ENCODE measurements at places on chromosomes 12 and 14.

GRCh38 chr14:69682621-69683263 is 71.3 kb downstream of the SUSD6 start:
- DNase-seq: no peak

- no peak for DNase-seq
Observed at GRCh38 chr14:56874375-56874774, 64.1 kb upstream of the OTX2 start.

GRCh38 chr14:50045039-50045711 is 71.2 kb downstream of the VCPKMT start:
- DNase-seq: peak; percentile 89

GRCh38 chr14:33642080-33642479 is 308.8 kb downstream of the EGLN3 start:
- DNase-seq: no peak

DNA sequence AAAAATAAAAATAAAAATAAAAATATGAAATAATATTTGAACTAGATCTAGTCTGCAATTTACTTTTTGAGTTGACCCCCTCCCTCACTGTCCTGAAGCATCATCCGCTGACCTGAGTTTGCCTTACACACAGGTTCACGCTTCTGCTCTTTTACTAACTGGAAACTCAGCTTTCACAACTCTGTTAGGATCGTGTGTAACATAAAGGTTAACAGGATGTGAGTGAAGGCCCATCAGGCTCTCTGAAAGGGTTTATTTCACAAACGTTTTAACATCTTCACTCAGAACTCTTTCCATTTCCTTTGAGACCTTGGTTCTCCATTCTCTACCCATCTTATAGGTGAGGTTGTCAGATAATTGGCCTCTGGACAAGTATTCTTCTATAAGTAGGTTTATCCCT is 191.4 kb downstream of the FOXN3 start:
- DNase-seq: no peak

DNA sequence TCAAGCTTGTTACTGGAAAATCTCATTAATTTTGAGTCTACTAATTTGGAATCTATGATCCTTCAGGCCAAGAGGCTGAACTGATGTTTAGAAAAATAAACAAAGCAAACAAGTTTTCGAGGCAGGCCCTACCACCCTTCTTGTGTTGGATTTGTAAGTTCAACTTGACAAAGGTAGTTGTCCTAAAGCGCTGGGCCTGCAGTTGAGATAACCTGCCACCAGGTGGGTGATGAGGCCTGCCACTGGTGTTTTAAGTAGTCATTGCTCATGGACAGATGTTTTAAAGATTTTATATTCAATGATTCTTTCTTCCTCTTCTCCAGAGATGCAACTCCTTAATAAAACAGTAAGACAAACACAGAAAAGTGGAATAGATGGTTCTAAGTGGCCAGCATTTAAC is 19.4 kb downstream of the ACVRL1 start:
- peak; percentile 35 for DNase-seq

DNA sequence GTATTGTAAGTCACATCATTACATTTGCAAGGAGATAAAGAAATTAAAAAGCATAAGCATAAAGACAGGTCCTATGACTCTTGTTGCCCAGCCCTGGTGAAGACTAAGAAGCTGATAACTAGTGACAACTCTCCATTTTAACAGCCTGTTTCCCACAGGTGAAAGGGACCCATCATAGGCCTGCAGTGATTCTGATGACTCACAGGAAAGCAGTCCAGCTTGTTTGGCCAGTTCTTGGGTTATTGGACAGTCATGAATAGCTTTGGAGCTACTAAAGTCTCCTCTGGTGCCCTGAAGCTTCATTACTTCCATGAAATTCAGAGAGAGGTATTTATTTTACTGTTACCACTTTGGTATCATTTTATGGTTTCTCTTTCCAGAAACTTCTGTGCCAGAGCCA is 55.5 kb upstream of the DYRK2 start:
- no peak for DNase-seq

DNA sequence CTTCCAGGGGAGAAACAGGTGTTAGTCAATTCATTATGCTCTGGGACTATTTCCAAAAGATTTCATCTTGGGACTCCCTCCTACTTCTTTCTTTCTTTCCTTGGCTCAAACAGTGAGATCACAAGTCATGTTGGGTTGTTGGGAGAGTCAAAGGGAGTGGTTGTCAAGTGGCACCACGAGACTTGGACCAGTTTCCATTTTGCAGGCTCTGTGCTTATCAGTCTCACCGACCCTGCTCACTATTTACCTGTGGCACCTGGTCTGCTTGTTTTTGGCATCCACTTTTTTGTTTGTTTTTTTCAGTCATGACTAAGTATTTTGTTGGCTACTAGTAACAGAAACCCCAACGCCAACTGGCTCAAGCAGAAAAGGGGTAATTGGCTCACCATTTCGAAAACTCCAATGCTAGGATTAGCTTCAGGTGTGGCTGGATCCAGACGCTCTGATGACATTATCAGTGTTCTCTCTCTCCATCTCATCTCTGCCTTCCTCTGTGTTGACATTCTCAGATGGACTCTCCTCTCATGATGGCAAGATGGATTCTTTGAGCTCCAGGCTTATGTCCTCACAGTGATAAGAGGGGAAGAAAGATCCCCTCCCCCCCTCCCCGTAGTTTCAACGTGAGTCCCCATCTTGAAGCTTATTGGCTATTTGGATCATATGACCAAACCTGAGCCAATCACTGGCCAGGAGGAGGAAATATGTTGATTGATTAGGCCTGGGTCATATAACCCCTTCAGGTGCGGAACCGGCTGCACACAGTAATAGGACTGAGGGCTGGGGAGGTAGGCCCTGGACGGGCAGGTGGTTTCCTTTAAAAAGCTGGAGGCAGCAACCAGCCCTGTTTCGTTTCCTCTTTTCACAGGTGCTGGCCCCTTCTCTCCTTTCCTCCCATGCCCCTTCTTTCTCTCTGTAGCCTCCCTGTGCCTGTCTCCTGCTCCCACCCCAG is 84.2 kb downstream of the AACS start:
- DNase-seq: no peak

DNA sequence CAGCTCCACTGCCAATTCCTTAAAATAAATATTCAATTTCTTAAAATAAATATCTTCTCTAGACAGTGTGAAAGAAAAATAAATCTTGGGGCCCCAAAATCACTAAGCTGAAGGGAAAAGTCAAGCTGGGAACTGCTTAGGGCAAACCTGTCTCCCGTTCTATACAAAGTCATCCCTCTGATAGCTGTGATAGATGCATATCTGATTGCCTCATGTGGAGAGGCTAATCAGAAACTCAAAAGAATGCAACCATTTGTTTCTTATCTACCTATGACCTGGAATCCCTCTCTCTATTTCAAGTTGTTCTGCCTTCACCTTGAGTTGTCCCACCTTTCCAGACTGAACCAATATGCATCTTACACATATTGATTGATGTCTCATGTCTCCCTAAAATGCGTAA is 889.8 kb downstream of the TRHDE start:
- DNase-seq: no peak

GRCh38 chr12:110343736-110344555 is 59.6 kb downstream of the ANAPC7 start:
- no peak for DNase-seq

DNA sequence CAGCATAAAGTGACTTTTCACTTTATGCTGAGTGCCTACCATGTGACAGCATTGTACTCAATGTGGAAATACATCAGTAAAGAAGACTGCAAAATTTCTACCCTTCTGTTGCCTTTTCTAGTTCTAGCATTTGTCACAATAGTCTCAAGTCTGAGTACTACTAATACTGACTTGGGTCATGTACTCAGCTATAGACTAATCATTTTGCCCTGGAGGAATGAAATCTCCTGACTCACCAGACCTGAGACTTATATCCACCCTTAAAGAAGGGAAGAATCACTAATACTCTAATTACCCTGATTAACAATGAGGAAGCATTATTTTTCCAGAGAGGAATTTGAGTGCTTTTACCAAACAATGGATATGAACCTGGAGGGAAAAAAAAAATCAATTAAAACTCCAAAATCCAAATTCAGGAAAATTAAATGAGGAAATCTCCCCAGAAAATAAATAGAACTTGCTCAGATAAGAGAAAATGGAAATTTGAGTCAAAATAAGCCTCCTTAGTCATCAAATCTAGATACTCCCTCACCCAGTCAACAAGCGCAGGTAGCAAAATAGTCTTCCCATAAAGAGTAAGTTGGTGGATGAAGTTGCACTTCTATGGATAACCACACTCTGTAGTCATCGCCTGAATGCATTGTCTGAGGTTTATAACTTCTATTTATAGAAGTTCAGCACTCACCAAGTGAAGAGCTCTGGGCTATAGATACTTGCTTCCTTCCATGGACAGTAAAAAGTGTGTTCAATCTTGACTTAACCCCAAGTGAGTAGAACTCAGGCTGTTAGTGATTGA is 386.6 kb downstream of the SYT1 start:
- DNase-seq: no peak

- DNase-seq: no peak
Observed at GRCh38 chr14:68879841-68880575, 87.1 kb upstream of the ZFP36L1 start.

DNA sequence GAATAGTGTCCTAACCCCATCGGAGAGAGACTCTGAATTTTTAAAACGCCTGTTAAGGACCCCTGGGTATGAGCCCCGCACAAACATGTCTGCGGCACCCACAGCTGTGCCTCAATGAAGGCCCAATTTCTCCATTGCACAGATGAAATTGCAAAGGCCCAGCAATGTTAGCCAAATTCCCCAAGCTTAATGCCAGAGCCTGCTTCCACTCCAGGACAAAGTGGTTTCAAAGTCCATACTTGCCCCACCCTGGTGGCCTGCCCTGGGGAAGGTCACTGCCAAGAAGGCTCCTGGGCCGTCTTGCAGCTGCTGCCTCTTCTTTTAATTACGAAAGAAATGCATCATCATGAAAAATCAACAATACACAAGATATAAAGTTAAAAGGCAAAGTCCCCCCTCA is 1179.7 kb downstream of the VRK1 start:
- no peak for DNase-seq

DNA sequence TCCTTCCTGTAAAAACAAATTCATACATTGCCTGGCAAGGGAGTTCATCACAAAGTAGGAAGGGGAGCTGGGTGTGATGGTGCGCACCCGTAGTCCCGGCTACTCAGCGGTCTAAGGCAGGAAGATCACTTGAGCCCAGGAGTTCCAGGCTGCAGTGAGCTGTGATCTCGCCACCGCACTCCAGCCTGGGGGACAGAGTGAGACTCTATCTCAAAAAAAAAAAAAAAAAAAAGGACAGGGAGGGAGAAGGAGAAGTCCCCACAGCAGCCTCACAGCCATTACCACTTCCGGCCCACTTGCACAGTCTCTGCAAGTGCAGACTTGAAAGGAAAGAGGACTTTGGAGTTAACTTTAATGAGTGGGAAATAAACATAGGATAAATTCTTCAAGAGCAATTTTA is 121.0 kb downstream of the FBXL14 start:
- DNase-seq: peak; percentile 65

GRCh38 chr12:120490833-120491512 is 4.9 kb upstream of the DYNLL1 start:
- DNase-seq: no peak

GRCh38 chr14:52694761-52695480 is 437 bp downstream of the ERO1A start:
- peak; percentile 58 for DNase-seq

- peak; percentile 79 for DNase-seq
Observed at GRCh38 chr12:121239351-121240061, 29.6 kb downstream of the P2RX4 start.

All from Kasumi-1 (cell line).